ENCODE measurements at places on chromosomes 12 and 14.

DNA sequence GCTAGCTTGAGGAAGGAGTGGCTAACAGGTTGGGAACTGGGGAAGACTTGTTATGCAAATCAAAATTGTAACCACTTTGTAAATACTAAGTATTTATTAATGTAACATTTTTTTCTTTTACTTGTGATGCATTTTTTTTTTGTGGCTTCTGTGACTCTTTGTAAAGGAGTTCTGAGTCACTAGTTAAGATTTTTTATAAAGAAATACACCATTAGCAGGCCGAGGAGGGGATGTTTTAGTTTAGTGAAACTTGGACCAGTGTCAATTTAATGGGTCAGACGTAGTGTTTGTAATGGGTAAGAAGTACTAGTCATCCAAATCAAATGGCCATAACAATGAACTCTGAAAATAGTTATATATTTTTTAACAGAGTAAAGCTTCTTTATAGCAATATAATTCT lies 43.1 kb downstream of the AKAP6 start:
- DNase-seq = no peak

GRCh38 chr12:51926718-51927117 lies 19.4 kb downstream of the ACVRL1 start:
- DNase-seq = peak; percentile 13

DNA sequence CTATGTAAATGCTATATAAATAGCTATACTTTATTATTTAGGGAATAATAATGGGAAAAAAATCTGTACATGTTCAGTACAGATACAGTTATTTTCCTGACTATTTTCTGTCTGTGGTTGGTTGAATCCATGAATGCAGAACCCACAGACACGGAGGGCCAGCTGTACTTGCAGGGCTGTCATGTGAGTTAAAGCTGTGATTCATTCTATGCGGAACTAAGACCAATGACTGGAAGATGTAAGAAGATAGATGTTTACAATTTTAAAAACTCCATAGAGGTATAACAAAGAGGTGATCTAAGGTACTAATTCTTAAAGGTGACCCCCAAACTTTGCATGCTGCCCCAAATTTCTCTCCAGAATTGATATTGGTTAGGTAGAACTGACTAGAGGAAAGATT lies 14.6 kb downstream of the PCNX4 start:
- no peak for DNase-seq

GRCh38 chr14:37894463-37894862 lies 299.0 kb downstream of the TTC6 start:
- DNase-seq = no peak

DNA sequence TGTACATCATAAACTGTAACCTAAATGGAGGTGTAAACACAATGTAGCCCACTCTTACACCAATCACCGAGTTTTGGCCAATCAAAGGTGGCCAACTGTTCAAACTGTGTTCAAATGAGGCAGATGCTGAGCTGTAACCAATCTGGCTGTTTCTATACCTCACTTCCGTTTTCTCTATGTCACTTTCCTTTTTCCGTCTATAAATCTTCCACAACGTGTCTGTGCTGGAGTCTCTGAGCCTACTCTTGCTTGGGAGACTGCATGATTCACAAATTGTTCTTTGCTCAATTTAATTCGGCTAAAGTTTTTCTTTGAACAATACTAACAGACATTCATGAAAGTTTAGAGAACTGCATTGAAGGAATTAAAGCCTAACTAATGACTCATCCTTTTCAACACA lies 547.1 kb upstream of the USP15 start:
- DNase-seq = no peak

- DNase-seq = no peak
These were observed at the start of gene TMTC1 for GRCh38 chr12:29783773-29784666. Gene TMTC1 (minus strand): TSS chr12:29783942. CDS start chr12:29783751, 191 bp downstream.

GRCh38 chr12:32535288-32535999 lies 136.1 kb downstream of the FGD4 start:
- DNase-seq = no peak

DNA sequence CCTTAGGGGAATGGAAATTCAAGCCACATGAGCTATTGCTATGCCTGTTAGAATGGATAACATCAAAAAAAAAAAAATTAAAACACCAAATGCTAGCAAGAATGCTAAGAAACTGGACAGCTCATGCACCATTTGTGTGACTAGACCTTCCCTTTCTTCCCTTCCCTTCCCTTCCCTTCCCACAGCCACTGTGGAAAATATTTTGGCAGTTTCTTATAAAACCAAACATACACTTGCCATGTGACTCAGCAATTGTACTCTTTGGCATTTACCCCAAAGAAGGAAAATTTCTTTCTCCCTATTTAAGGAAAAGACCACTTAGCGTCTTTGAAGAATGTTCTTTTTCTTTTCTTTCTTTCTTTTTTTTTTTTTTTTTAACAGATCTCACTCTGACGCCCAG lies 49.1 kb upstream of the FKBP4 start:
- DNase-seq = no peak

DNA sequence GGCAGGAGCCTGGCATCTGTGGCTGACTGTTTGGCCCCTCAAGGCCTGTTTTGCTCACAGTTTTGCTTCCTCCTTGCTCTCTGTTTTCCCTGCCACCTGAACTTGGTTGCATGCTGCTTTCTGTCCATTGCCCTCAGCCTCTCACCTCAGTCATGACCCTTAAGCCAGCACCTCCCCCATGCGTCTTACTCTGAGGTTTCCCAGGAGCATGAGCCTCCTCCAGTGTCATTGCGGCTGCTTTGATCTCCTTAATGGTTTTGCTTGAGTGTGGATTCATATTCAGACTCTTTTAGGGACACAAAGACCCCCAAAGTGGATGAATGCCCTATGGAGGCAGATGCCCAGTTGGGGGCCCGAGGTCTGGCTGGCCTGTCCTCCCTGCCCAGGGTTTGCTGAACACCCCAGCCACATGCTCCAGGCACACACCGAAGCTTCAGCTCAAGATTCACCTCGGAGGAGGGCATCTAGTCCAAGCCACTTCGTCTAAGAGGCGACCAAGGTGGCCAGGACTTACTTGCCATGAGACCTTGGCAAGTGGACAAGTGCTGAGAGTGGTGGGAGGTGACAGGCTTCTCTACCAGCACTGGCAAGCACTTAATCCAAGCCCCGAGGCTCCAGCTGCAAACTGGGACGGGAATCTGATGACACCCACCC lies 95.4 kb upstream of the DIO3 start:
- DNase-seq = no peak

GRCh38 chr12:75525263-75525662 lies 13.9 kb upstream of the KRR1 start:
- DNase-seq = no peak

DNA sequence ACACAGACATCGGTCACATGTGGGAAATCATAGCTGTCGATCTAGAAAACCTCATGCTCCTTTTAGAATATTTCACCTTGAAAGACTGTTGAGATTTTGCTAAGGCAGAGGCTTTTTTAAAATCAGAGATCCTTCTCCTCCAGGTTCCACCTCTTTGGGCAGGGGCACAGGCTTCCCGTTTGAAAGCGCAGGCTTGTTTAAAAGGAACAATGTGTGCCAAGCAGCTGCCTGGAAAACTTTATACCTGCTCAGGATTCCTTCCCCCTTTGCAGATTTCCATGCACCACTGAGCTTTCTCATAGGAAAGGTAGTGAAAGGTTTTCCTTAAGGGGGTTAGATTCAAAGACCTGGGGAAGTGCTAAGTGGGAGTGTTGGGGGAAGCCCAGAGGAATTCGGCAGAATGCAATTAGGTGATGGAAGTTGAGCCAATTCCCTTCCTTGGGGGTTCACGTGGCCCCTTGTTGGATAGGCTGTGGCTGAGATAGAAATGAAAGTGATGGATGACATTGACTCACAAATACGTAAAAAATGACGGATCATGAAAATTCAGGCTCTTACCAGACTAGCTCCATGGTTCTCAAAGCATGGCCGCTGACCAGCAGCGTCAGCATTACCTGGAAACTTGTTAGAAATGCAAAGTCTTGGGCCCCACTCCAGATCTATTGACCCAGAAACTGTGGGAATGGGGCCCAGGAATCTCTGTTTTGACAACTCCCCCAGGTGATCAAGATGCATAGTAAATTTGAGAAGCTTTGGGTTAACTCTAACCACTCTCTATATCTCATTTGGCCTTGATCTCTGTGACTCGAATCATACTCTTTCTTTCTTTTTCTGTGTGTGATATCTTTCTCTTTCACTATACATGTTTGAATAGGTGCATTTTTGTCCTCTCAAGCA lies 281.4 kb upstream of the FKBP4 start:
- DNase-seq = no peak

DNA sequence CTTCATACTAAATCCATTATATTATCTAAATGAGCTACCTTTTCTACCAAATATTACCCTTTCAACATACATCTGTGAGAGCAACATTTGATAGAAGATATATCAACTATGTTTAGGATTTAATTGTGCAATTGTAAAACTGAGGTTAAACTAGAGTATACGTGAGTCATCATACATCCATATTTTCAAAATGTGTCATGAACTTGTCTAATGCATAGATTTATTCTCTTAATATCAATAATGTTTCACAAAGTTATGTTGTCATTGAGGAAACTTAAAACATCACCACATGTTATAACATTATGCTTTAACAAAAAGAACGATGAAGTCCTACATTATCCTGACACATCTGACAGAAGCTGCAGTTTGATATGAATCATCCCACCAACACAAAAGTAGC lies 645.5 kb upstream of the NOVA1 start:
- DNase-seq = no peak

DNA sequence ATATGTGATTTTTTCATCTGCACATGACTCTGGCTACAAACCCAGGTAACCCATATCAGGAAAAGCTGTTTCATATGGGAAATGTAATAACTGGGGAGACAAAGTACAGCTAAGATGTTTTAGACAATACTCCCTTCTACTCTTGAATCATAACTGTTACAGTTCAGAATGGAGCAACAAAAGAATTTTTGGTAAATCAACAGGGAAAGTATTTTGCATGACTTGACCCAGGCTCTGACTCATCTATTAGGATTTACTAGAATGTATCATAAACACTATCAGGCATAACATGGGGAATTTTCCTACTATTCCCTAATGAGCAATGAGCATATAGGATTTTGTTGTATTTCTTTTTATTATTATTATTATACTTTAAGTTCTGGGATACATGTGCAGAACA lies 553.0 kb downstream of the SLC16A7 start:
- DNase-seq = no peak

GRCh38 chr12:76942267-76942666 lies 63.4 kb upstream of the CSRP2 start:
- no peak for DNase-seq

GRCh38 chr12:20183563-20183962 lies 184.8 kb upstream of the PDE3A start:
- DNase-seq = no peak

DNA sequence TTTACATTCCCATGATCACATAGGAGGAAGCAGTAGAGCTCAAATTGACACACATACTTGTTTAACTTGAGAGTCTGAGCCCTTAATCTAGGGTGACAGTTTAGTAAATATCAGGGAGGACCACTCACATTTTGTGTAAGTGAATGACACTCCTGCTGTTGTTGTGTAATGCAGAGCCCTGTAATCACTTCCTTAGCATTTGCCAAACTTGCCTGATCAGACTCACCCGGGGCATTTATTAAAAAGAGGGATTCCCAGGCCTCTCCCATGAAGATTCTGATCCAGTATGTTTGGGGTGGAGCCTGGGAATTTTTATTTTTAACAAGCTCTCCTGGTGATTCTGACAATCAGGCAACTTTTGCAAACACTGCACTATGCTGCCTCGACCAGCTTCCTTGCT lies 119.6 kb downstream of the NUAK1 start:
- no peak for DNase-seq

DNA sequence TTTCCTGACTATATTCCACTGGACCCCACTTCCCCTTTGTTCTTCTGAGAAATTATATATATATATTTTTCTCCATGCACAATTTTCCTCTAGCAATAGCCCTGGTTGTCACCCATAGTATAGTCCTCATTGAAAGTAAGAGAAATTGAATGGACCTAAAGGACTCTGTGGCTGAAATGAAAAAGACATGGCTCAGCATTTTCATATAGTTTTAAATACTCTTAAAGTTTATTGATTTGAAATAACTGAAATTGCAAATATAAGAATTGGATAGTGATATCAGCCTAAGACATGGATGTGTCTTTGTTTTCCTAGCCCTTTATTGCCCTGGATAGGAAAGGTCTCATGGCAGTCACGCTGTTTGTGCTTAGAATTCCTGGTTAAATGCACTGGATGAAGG lies 113.8 kb downstream of the ANO6 start:
- no peak for DNase-seq

DNA sequence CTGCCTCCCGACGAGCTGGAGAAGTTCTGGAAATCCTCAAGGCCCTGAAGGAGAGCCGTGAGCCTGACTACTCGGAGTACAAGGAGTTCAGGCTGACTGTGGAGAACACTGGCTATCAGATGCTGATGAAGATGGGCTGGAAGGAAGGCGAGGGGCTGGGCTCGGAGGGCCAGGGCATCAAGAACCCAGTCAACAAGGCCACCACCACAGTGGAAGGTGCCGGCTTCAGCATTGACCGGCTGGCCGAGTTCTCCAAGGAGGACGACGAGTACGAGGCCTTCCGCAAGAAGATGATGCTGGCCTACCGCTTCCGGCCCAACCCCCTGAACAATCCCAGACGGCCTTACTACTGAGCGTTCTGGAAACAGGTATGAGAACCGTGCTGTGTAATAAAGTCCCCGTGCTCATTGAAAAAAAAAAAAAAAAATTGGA lies 366.1 kb upstream of the ATXN7L3B start:
- no peak for DNase-seq

- DNase-seq = no peak
These were observed 13.4 kb downstream of the GABARAPL1 start for GRCh38 chr12:10226086-10226485.

GRCh38 chr14:81289516-81289915 lies 68.8 kb upstream of the GTF2A1 start:
- DNase-seq = no peak

DNA sequence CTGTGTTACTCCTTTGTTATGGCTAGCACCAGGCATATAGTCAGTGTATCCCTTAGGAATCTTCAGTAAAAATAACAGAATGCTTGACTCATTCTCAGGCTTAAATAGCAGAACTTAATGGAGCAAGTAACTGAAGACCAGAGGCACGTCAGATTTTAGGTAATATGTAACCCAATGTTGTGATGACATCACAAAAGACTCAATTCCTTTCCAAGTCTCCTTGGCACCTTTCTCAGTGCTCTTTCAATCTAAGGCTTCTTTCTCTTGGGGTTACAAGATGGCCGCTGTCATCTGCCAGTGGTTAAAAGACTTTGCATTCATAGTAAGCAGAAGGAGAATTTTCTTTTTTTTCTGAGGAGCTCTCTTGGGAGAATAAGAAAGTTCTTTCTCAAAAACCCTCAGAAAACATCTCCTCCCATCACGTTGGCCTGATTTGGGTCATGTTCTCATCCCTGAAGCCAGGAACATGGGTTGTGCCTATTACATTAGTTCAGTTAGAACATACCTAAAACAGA lies 33.4 kb upstream of the DCN start:
- DNase-seq = no peak

- no peak for DNase-seq
These were observed 209.6 kb upstream of the KRR1 start for GRCh38 chr12:75720812-75721641.

GRCh38 chr12:10553148-10553547 lies 47.5 kb downstream of the EIF2S3B start:
- DNase-seq = no peak
